ENCODE measurements at places on chromosomes 4 and X.
A peak's percentile ranks its signal among the peaks of the same experiment; 100 is the strongest.

DNA sequence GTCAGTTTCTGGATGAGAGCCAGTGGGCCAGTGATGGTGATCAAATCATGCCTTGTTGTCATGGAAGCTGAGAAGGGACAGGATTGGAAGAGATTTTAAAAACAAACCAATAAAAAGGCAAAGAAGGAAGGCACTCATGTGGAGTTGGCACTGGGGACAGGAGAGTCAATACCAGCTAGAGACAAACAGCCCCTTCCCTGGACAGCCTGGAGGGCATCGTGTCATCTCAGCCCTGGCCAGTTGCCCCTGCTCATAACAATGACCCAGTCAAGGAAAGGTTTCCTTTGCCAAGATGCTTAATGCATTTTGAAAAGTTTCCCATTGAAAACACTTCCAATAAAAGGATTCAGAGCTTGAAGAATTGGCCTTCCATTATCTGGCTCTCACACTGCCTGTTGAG is 55.5 kb downstream of the SCML1 start:
- DNase-seq = no peak

DNA sequence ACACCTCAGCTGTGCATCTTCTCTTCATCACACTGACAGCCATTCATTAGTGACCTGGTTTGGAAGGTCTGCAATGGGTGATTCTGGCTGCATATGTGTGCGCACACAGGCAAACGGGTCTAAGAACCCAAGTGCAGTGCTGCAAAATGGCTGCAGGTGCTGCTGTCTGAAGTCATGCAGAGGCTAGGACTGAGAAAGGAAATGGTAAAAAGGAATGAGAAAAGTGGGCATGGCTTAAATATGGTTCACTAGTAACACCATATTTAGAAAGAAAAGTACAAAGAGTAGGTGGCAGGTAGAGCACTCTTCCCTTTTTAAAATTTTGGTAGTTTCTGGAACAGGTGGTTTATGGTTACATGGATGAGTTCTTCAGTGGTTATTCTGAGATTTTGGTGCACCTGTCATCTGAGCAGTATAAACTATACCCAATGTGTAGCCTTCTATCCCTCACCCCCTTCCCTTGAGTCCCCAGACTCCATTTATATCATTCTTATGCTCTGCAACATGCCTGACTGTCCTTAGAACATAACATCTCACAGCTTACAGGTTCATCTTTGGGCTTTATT is 78.4 kb downstream of the CCNG2 start:
- DNase-seq = no peak

DNA sequence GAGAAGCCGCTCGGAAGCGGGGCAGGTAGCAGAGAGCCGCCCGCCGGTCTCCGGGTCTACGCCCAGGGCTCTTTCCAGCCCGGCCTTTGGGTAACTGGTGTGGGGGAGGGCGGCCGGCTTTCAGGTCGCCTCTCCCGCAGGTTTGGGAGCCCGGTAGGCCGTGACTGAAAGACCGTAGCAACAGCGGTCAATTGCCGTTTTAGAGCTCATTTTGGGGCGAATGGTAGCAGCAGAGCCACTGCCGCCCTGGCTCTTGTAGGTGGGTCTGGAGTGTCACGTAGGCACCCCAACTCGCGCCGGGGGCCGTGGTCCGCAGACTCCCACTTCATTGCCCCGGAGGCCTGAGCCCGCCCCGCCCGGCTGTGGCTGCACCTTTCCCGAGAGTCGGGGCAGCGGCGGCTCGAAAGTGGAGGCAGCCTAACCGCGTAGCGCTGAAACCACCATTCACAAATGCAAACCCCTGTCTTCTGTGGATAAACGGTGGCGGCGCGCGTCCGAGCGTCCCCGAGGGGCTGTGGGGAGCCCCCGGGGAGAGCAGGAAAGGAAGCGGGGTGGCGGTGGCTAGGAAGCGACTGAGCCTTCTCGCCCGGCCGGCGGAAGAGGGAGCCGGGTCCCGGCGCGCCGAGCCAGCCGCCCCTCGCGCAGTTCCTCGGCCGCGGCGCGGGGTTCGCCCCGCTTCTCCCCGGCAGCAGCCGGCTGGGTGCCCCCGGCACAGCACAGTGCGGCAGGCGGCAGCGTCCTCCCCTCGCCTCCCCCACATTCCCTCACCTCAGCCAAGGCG is 2185.1 kb upstream of the TENM3 start:
- no peak for DNase-seq

DNA sequence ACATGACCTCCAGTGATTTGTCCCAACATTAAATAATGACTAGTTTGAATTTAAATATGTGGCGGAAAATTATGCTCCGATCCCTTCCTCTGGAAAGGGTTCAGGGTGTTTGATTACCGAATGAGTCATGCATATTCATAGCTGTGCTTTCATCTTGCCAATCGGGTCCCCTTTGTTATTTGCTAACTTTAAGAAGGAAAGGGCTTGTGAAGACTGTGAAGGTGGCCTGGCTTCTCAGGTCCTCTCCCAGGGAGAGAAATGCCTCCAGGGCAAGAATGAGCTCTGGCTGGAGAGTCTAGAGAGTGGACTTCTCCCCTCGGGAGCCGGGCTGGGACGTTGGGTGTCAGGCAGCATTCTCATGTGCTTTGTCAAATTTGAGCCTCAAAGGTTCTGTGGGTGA is 155.5 kb upstream of the PSAPL1 start:
- DNase-seq = no peak

GRCh38 chr4:145957302-145957701 is 18.7 kb upstream of the ZNF827 start:
- no peak for DNase-seq

- no peak for DNase-seq
These were observed 206.5 kb downstream of the ENOX2 start for GRCh38 chrX:130696542-130696941.

- DNase-seq = no peak
These were observed 122.7 kb upstream of the PABPC5 start for GRCh38 chrX:91311969-91312368.

DNA sequence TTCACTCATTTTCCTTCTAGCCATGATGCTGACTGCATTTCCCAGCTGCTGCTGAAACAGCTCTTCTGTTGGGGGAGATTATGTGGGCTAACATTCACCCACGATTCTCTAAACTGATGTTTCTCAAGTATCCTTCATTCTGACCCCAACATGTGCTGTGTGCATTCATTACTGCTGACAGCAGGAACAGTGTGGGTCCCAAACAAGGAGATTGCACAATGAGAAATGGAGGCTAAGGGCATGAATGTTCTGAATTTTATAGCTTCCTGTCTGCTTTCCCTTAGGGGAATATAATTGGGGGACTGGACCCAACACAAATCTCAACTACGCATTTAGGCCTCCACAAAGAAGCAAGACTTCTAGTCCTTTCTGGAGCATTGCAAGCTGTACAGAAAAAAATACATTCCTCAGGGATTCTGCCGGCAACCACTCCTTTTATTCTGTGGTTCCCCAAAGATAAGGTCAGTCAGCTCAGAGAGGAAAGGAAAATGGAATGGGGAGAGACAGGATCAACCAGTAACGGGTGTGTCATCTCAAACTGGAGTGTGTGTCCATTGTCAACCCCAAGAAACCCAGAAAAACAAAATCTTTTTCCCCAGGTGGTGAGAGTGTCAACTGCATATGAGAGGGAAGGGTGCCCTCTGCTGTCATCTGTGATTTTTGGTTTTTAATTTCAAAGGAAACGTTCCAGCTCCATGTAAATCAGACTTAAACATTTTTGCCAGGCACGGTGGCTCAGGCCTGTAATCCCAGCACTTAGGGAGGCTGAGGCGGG is 81.5 kb upstream of the EGFL6 start:
- peak; percentile 36 for DNase-seq

- DNase-seq = peak; percentile 65
These were observed 1.4 kb downstream of the PDS5A start for GRCh38 chr4:39976141-39976944.

DNA sequence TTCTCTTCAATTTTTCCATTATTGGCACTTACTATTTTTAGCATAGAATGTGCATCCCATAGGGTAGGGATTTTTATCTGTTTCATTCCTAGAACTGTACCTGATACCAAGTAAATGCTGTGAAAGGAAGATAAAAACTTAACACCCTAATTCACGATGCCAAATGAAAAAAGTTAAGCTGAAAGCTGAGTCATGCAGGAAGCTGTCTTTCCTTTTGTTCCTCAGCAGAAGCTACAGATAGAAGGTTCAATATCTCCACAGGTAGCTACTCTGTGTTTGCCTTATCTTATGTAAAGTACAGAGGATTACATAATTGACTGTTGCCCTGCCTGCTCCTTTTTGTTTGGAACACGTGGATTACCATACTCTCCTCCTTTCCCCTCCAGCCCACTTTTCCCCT is 77.0 kb downstream of the LRP2BP start:
- no peak for DNase-seq

GRCh38 chr4:176409627-176410026 is 89.9 kb downstream of the SPCS3 start:
- no peak for DNase-seq

DNA sequence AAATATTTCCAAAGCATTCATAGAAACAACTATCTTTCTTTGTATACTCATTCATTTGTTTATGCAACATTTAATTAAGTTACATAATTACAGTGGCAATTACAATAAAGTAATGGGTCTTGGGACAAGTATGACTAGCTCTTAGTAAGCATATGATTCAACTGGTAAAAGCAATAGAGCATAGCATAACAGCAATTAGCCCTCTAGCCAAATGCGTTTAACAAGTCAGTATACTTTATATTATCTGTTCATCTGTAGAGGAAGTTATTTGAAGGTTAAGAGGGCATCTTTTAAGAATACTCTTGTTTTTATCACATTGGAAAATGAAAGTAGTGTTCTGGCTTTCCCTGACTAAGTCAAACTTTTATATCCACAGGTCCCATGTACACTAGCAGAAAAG is 198.1 kb upstream of the UGT8 start:
- DNase-seq = no peak

- DNase-seq = no peak
These were observed 1.4 kb downstream of the TCEAL2 start for GRCh38 chrX:102126863-102127262.

DNA sequence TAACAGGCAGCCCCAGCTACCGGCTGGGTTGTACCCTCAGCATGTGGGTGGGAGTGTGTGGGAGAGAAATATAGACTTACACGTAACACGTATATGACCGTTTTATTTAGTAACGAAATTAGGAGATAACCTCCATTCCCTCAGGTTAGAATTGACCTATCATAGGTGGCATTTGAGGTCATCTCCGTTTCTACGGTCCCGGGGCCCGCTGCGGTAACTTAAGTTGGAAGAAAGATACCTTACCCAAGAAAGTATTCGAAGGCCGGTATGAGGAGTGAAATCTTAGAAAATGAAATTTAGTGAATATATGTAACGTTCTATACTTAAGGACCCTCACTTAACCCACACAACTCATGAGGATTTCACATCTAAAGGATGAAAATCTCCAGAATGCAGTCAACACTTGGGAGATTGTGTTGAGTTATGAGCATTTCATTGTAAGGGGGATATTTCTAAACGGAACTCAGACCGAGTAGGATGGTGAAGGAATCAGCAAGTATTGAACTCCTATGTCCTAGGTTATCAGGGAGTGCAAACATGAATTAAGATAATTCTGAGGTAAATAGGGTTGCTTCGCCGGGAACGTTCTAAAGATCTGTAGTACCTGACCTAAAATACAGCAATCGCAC is 891 bp downstream of the CISD2 start:
- DNase-seq = peak; percentile 73

DNA sequence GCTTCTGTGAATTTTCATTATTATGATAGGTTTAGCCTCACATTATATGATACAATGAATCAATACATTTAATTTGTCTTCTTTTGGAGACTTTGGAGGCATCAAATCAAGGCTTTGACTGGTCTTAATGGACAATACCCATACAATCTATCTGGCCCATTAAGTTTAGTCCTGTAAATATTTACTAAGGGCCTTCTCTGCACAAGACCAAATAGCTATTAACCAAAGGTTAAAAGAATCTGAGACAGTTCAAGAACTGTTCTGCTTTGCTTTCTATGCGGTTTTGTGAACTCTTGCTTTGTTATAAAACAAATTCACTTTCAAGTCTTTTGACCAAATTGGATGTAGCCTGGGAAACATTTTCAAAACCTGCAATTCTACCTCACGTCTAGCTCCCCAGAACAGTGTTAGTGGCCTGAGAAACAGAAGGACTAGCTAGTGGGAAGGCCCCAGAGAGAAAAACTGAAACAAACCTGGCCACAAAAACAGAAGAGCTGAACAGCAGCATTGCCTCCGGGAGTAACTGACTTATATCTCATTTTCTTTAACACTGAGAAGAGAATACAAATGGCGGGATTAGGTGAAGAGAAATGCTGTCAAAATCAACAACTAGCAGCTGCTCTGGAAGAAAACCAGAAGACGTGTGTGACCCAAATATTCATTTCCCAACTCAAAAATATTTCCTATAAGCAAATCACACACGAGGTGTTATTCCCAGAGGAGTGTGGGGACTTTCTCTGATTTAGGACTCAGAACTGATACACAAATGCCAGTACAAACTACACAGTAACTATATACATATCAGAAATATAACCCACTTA is 548 bp downstream of the TLR1 start:
- no peak for DNase-seq

DNA sequence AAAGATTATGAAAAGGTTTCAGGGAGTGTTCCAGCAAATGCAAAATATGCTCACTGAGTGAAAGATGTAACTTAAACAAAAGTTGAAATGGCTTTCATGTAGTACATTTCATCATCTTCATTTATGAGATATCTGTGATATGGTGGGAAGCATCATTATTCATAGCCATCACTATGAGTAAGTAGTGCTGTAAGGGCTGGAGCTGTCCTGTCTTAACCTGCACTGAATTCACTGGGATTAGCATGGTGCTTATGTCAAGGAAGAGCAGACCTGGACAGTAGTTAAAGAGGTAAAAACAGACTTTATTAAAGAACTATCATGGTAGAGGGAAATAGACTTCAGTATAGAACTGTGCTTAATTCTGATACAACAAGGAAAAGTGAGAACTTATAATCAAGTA is 1347.3 kb downstream of the RPA4 start:
- DNase-seq = no peak

- no peak for DNase-seq
These were observed 64.5 kb downstream of the DKK2 start for GRCh38 chr4:106971636-106972035.

DNA sequence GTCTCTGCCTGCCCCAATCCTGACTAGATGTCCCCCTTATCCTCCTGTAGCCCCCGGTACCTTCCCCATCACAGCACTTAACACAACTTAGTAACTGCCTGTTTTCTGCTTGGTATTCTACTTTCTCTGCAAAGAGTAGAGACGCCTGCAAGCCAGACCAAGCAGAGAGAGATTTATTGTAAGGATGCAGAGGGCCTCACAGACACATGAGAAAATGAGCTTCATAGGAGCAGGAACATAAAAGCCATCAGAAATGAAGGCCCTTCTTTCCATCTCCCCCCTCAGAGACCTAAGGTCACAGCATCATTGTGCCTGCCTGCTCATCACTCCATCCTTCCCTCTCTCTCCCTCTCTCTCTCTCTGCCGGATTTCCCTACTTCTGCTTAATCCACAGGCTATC is 305.7 kb upstream of the NOCT start:
- DNase-seq = no peak

GRCh38 chrX:120625371-120625770 is 4.5 kb downstream of the C1GALT1C1 start:
- DNase-seq = no peak

DNA sequence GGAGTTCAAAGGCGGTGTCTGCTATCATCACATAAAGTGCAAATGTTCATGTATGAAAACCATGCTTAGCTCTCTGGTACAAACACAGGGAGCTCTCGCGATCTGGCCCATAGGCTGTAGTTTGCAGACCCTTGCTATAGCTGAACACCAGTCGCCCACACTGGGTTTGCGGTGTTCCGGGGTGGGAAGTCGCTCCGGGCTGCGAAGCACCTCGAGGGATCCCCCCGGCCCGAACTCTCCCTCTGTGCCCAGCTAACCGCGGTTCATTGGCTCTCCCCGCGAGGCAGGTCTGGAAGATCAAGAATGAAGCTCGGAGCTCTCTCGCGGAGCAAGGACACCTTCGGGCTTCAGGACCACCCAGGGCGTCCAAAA is 341 bp upstream of the PRPS2 start:
- peak; percentile 9 for DNase-seq

Data from activated CD4-positive, alpha-beta T cell treated with anti-CD3 and anti-CD28 coated beads for 4 hours (primary cell).